ENCODE measurements at places on chromosomes 2 and 18.

DNA sequence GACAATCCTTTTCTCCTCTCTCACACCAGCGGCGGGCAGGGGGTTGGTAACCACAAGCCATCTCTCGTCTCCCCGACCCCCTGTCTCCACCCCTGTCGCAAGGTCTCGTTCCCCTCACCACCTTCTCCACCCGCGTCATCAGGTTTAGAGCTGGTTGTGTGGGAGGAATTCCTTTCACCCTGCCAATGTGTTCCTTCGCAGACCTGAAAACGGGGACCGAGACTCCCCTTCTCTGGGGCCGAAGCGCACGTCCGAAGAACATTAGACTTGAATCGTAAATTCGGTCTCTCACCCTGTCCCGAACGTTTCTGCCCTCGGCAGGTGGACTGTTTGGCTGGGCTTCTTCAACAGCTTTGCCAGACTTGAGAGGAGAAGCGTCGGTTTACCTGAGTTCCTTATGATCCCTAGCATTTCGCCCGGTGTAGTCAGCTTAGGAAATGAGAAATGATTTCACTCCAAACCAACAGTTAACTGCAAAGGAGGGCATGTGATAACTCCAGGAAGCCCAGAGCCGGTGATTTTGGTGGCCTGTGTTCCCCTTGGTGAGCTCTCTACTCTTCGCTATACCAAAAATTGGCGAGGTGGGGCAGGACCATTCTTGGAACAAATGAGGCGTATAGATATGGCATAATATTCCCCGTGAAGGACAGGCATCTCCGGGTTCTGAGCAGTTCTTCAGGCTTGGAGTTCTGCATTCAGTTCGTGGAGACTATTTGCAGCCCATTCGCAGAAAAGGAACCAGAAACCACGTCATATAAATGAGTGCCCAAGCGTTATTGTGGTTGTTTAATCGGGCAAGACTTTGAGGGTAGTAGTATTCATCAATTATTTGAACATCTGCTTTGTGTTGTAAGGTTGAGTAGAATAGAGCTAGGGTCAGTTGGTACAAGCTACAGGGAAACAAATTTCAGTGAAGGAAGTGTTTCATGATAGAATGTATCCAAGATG is 694 bp downstream of the CFAP36 start:
- DNase-seq, result no peak

DNA sequence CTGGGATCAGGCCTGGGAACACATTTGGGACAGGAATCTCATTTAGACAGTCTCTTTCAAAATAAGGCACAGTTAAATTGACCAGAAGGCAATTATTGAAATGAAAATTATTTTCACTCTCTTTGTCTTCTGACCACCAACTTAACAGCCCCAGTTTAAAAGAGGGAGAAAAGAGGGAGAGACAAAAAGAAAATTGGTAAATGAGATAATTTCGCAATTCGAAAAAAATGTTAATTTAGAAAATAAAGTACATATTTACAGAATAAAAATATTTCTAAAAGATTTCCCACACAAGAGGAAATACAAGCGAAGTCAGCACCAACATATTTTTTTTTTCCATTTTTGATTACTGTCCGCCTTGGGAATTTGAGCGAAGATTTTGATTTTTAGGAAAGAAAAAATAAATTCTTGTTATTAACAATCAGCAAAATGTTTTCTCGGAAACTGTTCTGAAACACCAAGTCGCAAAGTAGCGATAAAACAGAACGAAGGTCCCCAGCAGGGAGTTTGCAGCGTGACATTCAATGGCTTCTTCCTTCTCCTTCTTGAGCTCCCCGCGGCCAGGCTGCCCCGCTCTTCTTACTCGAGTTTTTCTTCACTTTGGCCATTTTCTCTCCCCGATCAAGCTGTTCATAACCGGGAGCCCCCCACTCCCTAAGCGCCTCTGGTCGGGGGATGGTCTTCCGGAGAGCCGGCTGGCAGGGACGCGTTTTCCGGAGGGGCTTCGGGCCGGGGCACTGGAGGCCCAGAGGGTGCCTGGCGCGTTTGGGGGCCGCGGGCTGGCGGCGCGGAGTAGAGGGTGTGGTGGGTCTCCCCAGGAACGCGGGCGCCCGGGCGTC is 5.0 kb downstream of the SP9 start:
- no peak for DNase-seq

GRCh38 chr18:79512461-79513380 is 117.0 kb downstream of the NFATC1 start:
- DNase-seq, result no peak

- no peak for DNase-seq
Observed at GRCh38 chr18:48713309-48713708, 174.5 kb downstream of the CTIF start.

GRCh38 chr2:134975281-134976009 is 56.8 kb downstream of the CCNT2 start:
- no peak for DNase-seq

DNA sequence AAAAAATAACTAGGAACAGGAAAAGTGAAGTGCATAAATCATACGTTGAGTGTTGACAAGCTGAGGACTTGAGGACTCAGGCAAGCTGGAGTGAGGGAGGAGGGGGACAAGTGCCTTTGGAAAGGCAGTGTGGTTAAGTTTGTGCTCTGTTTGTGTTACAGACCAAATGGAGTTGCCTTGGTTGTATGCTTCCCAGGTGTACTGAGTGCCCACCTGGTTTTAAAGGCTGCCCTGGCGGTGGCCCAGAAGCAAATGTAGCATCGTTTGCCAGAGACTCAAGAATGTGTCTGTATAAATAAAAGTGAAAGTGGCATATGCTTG is 240.9 kb downstream of the PRKCE start:
- DNase-seq, result no peak

DNA sequence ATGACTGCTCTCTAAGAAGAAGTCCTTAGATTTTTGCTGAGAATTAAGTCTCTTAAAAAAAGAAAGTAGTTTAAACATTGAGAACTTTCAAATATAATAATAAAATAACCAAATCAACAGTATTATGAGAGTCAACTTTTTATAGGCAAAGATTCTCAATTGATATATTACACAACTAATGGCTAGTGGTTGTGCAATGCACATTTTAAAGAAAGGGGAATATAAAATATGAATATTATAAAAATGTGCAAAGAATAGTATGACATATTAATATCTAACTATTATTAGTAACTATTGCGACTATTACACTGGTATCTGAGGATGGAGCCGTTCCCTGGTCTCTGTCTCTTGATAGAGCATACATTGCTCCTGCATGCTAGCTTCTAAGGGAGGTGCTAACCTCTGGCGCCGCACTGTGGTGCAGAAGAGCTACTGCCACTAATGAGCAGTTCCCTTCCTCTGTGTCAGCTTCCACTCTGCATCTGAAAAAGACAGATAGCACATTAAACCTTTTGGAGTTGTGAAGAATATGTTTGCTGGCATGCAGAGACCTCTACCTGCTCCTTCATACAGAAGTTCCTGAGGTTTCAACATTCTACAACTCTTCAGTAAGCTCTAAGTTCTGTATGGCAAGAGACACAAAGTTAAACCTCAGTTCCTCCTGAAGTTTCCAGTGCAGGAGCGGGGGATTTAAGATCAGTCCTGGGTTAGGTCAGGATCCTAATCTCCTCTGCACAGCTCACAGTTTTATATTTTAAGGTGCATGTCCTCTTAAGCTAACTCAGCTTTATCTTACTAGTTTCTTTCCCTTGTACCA is 3.5 kb upstream of the SLC9A2 start:
- DNase-seq, result peak; percentile 35

- DNase-seq, result no peak
Observed at GRCh38 chr2:172735582-172736423, at the start of gene RAPGEF4. Gene RAPGEF4 (plus strand): TSS chr2:172735845. CDS start chr2:172735984, 139 bp downstream.

- no peak for DNase-seq
Observed at GRCh38 chr18:5311301-5311989, 15.9 kb upstream of the ZBTB14 start.

- DNase-seq, result no peak
Observed at GRCh38 chr2:47300609-47301276, 102.2 kb upstream of the MSH2 start.

GRCh38 chr2:30511122-30512083 is 64.4 kb downstream of the LCLAT1 start:
- peak; percentile 57 for DNase-seq
